ENCODE measurements at places on chromosomes 12 and 14.
A peak's percentile ranks its signal among the peaks of the same experiment; 100 is the strongest.

- peak overlapping the region; percentile 89 for H3K27ac ChIP-seq
- no peaks in the 10 kb centered on the region for H3K4me1 ChIP-seq
- no peak overlapping the region for H3K4me3 ChIP-seq
- no peaks in the 10 kb centered on the region for H3K27me3 ChIP-seq
- peak; percentile 96 for DNase-seq
- H3K36me3 ChIP-seq: no peaks in the 10 kb centered on the region
These were observed 155.4 kb upstream of the PDE3A start for GRCh38 chr12:20212658-20213555.

GRCh38 chr14:64861916-64862315 lies 17.8 kb downstream of the SPTB start:
- H3K4me3 ChIP-seq: no peak overlapping the region
- no peaks in the 10 kb centered on the region for H3K27me3 ChIP-seq
- H3K27ac ChIP-seq: no peak overlapping the region

GRCh38 chr14:85811340-85811739 lies 281.4 kb downstream of the FLRT2 start:
- no peak overlapping the region for H3K27ac ChIP-seq
- peaks cover 2% of the 10 kb centered on the region for H3K4me1 ChIP-seq
- no peaks in the 10 kb centered on the region for H3K36me3 ChIP-seq
- H3K27me3 ChIP-seq: no peaks in the 10 kb centered on the region
- no peak for DNase-seq

- H3K27me3 ChIP-seq: no peaks in the 10 kb centered on the region
- H3K4me3 ChIP-seq: no peak overlapping the region
- H3K27ac ChIP-seq: no peak overlapping the region
- no peaks in the 10 kb centered on the region for H3K4me1 ChIP-seq
These were observed 77.2 kb downstream of the TPH2 start for GRCh38 chr12:72015895-72016294.

DNA sequence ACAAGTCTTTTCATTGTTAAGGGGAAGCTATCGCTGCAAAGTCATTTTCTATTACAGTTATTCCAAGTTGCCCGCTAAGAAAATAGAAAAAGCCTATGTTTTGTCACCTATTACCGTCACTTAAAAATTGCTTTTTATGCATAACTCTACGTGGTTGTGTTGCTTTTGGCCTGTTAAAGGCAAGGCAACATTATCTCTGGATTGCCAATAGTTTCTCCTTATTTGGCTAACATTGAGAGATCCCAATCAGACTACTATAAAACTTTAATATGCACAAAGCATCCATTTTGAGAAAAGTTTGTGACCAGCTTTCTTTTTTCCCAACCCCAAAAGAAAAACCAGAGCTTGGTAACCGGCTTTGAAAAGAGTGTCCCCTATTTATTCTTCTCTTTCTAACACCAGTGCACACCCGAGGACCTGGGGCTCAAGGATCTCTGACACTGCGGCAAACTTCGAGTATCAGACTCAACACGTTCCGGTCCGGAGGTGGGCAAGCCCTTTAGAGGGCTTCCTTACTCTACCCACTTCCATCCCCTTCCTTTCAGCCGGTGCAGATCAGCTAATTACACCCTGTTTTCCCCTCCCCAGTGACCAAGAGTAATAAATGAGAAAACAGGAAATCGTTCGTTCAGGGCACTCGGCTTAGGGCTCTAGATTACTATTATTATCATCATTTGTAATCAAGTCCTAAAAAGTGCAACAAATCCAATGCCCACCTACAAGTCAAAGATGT lies 1.2 kb downstream of the PPP1R12A start:
- H3K27ac ChIP-seq: peak overlapping the region; percentile 99
- peak overlapping the region; percentile 94 for H3K4me3 ChIP-seq
- no peaks in the 10 kb centered on the region for H3K27me3 ChIP-seq
- peaks cover 2% of the 10 kb centered on the region for H3K4me1 ChIP-seq
- H3K36me3 ChIP-seq: peaks cover 10% of the 10 kb centered on the region
